ENCODE measurements at places on chromosomes 11 and 22.
A peak's percentile ranks its signal among the peaks of the same experiment; 100 is the strongest.

DNA sequence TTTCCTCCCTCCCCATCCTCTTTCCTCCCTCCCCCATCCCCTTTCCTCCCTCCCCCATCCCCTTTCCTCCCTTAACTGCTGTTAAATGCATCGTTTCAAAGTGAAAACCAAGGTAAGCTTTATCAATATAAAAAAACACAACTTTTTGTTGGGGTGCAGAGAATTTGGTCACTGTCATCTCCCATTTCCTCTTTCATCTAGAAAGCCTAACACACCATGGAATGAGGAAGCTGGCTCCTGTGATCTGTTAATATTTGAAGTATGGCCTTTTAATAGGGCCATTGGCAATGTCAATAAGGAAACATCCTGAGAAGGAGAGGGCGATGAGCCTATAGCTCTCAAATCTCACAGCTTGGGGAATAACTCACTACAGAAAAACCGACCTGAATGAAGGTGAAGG is 7.0 kb downstream of the EXPH5 start:
- no peak for DNase-seq

DNA sequence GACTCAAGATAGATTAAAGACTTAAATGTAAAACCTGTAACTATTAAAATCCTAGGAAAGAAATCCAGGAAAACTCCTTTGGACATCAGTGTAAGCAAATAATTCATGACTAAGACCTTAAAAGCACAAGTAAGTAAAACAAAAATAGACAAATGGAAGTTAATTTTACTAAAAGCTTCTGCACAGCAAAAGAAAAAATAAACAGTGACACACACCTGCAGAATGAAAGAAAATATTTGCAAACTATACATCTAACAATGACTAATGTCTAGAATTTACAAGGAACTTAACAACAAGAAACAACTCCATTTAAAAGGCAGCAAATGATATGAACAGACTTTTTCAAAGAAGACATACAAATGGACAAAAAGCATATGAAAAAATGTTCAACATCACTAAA is 359.1 kb downstream of the LUZP2 start:
- DNase-seq = no peak

- peak; percentile 79 for DNase-seq
Measured at GRCh38 chr11:129853518-129854231, 38.0 kb downstream of the TMEM45B start.

- DNase-seq = no peak
Measured at GRCh38 chr22:47954107-47954506, 1191.7 kb downstream of the TBC1D22A start.

GRCh38 chr11:46066335-46066734 is 54.9 kb downstream of the PHF21A start:
- DNase-seq = no peak

GRCh38 chr11:32402836-32403235 is 32.5 kb downstream of the WT1 start:
- DNase-seq = no peak

- no peak for DNase-seq
Measured at GRCh38 chr22:21815357-21815756, 52.1 kb downstream of the MAPK1 start.

DNA sequence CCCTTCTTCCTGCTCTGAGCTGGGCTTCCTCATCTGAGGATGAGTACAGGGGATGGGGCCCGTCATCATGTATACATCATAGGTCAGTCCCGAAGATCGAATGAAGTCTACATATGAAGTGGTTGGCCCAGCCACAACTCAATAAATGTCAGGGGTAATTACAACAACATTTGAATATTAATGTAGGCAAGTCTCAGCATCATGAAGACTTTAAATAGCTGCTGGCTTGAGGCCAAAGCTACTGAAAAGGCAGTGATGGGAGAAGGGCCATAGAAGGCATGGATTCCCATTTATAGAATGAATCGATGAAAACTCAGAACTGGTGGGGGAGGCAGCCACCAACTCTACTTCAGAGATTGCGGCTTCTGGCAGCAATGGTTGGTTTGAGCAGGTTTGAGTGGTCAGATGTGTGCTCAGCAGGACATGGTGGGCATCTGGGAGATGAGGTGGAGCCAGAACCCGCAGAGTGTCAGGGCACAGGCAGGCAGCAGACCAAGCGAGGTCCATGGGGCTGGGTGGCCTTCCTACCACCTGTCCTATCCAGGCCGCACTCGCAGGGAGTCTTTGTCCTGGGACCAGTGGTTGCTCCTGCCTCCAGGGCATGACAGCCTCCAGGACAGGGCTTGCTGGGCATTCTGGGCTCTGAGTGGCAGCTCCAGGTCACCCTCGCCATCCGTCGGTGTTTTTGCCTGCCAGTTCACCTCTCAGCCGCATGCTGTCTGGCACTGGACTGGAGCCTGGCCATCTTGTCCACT is 919.1 kb downstream of the TBC1D22A start:
- no peak for DNase-seq

DNA sequence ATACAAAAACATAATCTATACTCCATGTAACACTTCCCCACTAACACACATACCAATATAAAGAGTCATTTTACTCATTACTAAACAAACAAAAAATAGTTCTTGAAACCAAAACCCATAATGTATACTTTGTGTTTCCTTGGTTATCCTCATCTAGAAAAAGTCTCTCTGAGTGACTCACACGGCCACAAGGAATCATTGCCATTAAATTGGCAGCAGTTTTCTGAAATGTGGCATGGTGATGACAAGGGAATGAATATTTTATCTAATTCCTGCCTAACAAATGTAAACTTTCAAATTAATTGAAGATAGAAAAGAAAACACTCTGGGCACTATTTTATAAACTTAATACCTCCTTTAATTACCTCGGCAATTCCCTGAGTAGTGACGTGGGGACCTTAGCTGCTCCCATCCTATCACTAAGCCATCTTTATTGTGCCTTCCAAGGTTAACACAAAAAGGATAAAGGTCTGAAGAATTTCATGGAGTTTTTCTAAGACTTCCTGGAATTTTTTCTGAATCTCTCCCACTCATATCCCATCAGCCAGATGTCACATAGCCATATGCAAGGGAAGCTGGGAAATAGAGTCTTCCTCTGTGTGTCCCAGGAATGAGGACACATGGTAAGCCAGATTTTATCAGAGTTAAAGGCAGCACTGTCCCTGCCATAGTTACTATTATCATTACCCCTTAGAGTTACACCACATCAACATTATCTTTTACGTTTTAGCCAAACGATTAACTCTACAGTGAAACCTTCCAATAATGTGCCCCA is 857.2 kb upstream of the TENM4 start:
- DNase-seq = no peak

DNA sequence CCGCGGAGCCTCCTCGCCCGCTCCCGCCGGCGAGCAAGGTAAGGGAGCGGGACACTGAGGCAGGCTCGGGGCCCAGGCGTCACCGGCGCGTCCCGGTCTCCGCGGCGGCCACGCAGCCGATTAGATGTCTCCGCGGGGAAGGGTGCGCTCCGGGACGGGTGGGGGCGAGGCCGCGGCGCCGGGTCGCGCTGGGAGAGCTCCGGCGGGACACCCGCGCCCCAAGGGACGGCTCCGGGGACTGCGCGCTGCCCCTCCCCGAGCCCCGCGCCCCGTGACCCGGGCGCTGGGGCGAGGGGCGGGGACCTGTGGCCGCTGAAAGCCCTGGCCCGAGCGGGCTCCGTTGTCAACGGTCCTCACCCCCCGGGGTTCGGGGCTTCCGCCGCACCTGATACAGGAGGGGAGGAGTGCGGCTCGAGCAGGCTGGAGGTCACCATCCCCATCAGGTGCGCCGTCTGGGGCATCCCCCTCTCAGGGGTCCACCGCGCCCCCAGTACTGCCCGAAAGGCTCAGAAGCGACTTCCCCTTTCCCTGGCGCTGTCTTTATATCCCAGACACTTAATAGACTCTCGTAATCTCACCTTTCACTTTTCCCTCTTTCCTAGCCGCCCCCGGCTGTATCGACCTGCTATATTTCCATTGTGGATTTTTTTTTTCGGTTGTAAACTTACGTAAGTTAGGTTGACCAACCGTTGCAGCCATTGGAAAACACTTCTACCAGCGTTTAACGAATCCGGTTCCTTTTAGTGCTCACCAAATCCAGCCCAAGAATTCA is 573 bp downstream of the PPFIA1 start:
- DNase-seq = no peak

DNA sequence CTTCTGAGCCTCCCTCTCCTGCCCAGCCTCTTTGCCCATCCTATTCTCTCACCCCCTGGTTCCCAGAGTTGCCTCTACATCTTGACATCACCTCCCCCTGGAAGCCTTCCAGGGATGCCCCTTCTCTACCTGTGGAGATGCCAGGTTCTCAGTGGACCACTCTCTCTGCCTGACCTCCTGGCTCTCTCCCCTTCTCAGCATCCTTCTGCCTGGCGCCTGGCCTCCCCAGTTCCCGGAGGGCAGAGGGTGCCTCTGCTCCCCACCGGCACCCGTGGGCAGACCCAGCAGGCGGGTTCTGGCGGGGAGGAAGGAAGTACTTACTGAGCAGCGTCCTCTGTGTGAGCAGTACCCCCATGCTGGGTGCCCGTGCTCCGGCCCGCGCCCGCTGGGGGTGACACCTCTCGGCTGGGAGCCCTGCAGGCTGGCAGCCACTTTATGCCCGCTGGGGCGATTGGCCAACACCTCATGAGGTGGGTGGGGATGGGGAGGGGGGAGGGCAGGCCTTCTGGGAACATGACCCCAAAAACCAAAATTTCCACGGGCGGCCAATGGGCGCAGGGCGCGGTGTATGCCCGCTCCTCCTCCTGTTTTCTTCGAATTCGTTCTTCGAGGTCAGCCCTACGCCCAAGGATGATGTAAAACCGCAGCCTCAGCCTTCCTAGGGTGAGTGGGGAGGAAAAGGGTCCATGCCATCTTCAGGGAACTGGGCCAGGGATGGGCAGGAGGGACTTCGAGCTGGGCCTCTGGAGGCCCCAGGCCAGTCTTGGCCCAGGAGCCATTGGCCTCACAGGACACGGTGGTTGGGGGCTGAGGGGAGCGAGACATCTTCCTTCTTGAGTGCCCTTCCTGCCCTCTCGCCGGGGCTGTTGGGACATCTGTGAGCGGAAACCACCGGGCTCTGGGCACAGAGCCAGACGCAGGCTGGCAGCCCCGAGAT is at the start of gene OSM:
TSS of gene OSM (minus strand) at position 407 of the 937 bp plus-strand sequence. CDS start at position 355, 52 bp downstream.
- DNase-seq = no peak

GRCh38 chr11:122883646-122883979 is 1.1 kb downstream of the JHY start:
- no peak for DNase-seq

DNA sequence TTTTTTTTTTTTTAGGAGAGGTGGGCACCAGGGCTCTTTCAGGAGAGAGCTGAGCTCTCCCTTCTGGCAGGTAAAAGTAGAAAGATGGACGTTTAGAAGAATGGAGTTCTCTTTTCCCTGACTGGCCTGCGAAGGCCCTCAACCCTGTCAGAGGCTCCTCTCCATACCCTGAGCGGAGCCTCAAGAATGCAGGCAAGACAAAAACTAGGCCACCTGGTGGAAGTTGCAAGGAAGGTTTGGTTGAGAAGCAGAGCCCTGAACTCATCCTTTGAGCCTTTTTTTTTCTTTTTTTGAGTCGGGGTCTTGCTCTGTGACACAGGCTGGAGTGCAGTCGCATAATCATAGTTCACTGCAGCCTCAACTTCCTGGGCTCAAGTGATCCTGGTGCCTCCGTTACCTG is 1.4 kb downstream of the OTOG start:
- DNase-seq = no peak

GRCh38 chr11:8203414-8203715 is 34.5 kb upstream of the RIC3 start:
- no peak for DNase-seq

DNA sequence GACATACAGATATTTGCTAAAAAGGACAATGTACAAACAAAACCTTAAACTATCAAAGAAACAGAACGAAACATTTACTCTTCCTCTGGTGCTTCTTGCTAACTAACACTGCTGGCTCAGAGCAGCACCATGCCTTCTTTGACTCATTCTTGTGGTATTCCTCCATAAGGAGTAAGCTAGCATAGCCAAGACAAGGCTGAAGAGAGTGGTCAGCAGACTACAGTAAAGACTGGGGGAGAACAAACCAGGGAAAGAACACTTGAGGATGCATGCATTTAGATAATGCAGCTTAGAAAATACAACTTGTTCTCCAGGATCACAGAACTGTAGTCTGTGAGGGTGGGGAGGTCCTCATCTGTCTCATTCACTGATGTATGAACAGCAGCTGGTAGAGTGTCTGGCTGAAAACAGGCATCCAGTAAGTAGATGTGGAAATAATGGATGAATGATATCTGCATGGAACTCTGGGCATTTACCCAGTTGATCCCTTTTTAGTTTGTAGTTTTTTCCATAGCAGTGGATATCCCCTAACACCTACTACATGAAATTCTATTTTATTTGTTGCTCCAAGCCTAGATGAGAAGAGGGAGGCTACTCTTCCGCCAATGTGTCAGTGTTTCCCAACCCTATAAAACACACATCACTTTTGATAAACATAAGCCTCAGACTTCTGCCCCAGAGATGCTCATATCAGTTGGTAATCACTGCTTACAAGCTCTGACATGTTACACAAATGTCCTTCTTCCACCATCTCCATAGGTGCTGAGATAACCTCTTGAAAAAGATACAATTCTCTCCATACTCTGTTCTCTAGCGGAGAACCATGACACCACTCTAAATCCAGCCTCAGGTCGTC is 7.3 kb downstream of the SNX19 start:
- no peak for DNase-seq

GRCh38 chr11:131906963-131907362 is 536.5 kb downstream of the NTM start:
- no peak for DNase-seq

DNA sequence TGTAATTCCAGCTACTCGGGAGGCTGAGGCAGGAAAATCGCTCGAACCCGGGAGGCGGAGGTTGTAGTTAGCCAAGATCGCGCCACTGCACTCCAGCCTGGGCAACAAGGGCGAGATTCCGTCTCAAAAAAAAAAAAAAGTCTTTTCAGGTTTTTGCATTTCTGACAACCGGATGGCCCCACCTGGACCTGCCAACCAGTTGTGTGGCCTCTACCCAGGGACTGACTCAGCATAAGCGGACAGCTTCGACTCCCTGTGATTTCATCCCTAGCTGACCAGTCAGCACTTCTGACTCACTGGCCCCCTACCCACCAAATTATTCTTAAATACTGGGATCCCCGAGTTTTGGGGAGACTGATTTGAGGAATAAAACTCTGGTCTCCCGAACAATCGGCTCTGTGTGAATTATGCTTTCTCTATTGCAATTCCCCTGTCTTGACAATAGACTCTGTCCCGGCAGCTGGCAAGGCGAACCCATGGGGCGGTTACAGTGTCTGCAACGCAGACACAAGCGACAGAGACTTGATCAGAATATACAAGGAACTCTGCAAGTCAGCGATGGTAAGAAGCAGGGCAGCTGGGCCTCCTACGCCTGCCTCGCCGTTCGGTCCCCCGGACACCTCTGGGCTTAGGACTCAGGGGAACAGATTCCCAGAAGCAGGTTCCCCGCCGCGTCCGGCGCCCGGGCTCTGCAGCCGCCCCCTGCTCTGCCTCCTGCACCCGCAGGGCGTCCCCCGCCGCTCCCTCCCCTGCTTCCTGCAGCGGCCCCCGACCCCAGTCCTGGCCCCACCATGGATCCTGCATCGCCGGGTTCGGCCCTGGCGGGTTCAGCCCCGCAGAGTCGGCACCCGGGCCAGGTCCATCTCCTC is 741 bp upstream of the TALDO1 start:
- no peak for DNase-seq

Data from NCI-H1092 (cell line).